Activated CD4-positive, alpha-beta T cell treated with anti-CD3 and anti-CD28 coated beads, Interleukin-2, amount 50 U/mL, for 48 hours (primary cell): ENCODE measurements at places on chromosomes 6 and 20.

DNA sequence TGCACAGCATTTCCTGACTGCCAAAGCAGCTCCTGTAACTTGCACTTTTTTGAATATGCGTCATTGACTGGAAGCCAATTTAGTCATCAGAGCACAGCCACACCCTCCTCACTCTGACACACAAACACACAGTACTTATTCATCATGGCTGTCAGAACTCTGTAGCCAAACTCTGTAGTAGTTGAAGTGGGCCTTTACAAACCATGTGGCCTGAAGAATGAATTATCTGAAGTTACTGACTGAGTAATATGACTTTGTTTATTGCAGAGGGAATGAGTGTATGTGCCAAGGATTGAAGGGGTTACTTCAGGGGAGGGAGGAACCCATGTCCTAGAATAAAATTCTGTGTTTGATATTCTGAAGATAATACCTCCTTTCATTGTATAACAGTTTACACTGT lies 102.7 kb downstream of the FIG4 start:
- peak; percentile 13 for DNase-seq

DNA sequence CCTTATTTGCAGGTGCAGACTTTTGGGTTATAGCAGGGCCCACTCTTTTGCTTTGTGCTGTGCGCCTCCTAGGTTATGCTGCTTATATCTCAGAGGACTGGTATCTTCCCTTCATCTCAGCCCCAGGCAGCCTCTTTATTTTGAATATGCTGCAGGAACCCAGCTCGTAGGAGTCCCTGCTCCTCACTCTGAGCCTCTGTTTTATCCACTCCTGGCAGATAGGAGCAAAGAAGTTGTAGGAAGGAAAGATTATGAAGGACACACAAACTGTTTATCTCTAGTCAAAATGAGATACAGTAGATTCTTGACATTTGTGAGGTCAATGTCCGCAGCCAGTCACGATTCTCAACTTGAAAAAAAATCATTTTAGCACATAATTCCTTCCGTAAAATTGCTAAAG lies 15.6 kb downstream of the L3MBTL3 start:
- DNase-seq: no peak

GRCh38 chr6:138944412-138944811 lies 43.6 kb downstream of the REPS1 start:
- peak; percentile 28 for DNase-seq

- no peak for DNase-seq
These were observed 46.9 kb upstream of the POU3F2 start for GRCh38 chr6:98787435-98787834.

GRCh38 chr20:48142516-48142773 lies 357.2 kb upstream of the SULF2 start:
- no peak for DNase-seq

DNA sequence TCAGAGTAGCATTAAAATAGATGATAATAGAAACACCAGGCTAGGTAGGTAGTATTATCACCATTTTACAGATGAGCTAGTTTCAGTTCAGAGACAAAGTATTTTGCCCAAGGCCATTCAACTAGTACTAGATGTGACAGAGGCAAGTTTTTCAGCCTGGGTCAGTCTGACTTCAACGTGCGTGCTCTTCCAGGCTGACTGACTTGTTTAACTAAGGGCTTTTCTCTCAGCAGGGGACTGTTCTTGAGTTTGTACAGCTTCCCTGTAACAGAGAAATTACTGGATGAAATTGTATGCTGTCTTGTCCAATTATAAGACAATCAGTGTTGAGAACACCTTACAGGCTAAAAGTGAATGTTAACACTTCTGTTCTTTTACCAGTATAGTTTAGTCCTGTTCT lies 333.5 kb upstream of the MAN1A1 start:
- DNase-seq: no peak

DNA sequence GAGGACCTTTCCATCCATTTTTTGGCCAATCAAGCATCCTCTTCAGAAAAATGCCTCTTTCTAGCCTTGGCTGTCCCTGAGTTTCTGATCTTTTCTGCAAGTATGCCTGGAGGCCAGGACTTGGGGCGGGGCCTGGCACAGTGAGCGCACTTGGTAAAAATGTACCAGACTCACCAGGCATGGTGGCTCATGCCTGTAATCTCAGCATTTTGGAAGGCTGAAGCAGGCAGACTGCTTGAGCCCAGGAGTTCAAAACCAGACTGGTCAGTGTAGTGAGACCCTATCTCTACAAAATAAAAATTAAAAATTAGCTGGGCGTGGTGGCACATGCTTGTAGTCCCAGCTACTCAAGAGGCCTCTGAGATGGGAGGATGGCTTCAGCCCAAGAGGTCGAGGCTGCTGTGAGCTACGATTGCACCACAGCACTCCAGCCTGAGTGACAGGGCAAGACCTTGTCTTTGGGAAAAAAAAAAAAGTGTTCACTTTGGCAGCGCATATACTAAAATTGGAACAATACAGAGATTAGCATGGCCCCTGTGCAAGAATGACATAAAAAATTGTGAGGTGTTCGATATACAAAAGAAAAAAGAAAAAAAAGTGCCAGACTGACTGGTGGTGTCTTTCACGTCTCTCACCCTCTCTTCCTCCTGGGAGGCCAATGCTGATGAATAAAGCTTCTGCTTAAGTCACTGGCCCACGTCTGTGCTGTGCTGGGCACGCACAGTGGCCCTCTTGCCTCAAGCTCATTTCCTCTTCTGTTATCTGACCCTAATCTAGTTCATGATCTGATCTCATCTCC lies 18.1 kb upstream of the SLC9A8 start:
- no peak for DNase-seq

DNA sequence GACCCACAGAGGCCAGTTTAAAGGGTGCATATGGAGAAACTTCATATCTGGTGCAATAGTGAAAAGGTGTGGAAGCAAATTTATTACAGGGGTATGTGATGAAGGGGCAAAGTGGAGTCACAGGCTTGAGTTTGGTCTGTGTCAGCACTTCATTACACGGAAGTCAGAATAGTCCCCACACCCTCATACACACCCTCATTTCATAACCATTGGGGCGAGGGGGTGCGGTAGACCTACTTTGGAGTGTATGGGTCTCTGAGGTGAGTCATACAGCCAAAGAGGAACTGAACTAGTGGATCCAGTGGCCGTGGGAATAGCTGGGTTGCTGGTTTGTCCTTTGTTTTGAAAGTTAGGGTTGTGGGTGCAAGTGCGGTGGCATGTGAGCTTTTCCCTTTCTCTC lies 3.3 kb downstream of the TM9SF4 start:
- peak; percentile 11 for DNase-seq

DNA sequence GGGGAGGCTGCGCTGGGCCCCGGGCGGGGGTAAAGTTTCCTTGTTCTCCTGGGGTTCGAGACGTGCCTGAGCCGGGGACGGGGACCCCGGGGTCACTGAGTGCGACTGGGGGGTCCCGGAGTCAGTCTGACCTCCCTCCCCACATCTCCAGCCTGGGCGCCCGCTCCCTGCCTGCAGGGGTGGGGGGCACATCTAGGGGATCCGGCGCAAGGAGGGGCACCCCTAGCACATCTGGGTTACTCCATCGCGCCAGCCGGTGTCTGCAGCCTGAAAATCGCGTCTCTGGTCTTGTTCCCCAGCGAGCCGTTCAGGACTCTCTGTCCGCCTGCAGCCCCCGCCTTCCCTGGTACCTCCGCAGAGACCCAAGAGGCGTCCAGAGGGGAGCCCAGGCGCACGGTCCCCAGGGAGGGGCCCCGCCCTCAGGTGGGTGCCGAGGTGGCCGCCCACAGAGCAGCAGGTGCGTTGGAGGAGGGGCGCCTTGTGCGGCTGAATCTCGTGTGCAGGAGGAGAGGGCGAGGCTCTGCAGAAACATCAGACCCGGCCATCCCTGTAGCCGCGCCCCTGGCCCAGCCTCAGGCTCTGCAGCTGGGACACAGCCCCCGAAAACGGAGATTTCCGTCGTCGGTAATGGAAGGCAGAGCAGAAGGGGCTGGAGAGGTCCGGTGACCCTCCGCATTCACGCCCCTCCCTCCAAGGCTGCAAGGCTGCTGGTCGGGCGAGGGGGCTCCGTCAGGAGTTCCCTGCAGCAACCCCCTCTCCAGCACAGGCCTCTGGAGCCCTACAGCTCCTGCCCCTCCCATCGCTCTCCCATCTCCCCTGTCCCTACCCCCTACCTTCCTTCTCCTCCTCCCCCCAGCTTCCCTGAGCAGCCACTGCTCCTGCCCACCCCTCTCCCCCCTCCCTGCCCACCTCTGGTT lies 628 bp upstream of the CHRNA4 start:
- no peak for DNase-seq
